NCI-H345 (cell line): ENCODE measurements at places on chromosomes 2 and 18.

- no peak for DNase-seq
These were observed 592.1 kb downstream of the TDRD15 start for GRCh38 chr2:21715887-21716286.

DNA sequence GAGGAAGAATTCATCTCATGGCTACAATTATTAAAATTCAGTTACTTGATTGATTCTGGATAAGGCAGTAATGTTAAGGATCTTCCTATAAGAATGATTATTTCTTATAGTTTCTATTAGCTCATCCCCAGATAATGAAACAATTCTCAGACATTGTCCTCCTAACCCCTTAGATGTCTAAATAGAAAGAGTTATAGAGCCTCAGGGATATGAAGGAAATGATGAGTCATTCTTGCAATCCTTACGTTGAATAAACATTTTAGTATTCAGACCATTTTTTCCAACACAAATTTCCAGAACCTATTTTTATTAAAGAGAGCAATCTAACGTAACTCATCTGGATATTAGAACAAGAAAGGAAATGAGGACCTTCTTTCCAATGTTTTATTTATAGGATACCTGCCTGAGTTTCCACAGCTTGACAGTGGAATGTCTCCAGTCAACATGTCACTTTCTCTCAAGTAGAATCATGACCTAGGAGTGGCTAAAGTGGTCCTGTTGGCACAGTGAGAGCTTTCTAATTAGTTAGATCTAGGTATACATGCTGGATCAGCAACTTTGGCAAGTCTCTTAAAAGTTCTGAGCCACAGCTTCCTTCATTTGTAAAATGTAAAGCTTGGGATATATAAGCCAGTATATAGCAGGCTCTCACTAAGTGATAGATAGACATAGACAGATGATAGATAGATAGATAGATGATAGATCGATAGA, 88.0 kb upstream of the RAB27B start:
- DNase-seq = no peak

DNA sequence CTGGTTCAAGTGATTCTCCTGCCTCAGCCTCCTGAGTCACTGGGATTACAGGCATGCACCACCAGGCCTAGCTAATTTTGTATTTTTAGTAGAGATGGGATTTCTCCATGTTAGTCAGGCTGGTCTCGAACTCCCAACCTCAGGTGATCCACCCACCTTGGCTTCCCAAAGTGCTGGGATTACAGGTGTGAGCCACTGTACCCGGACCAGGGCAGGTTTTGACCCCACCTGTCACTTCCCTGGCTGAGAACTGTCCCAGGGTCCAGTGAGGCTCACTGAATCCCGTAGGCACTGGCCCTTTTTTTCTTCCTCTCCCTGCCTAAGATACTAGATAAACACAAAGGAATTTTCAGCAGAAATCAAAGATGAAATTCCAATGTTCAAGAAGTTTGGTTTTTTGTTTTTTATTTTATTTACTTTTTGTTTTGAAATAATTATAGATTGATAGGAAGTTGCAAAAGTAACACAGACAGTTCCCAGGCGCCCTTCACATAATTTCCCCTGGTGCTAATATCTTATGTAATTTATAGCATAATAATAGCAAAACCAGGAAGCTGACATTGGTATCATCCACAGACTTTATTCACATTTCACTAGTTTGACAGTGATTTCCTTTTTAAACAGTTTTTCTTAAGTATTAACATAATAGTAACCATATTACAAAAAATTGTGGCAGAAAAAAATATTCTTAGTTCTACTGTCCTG, 52.4 kb upstream of the B3GNT7 start:
- DNase-seq = no peak

DNA sequence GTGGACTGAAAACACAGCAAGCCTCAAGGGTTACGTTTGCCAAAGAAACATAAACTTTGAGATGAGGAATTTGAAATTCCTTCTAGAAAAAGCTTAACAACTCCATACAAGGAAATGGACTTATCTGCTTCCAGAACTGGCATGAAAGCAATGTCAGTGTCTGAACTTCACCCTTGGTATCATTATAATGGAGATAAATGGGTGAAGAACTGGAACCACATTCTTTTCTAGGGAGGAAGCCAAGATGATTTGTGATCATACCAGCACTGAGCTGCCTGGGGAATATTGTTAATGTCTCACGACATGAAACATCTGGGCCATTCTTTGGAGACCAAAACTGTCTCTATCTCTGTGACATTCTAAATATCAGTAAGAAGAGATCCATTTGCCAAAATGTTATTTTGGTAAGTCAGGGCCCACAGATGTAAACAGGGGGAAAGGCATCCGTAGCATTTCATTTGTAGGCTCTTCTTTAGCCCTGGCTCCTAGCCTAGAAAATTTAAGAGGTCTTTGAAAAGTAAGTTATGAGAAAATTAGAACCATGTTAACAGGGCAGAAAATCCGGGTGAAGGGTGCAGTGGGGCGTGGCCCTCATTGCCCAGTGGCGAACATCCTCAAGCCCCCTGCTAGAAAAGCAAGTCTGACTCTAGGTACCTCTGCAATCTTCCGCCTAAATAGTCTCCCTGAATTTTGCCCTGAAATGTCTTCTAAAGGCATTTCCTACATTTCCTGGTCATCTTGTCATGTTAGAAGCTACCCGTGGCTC, 295.3 kb upstream of the EPAS1 start:
- DNase-seq = no peak

DNA sequence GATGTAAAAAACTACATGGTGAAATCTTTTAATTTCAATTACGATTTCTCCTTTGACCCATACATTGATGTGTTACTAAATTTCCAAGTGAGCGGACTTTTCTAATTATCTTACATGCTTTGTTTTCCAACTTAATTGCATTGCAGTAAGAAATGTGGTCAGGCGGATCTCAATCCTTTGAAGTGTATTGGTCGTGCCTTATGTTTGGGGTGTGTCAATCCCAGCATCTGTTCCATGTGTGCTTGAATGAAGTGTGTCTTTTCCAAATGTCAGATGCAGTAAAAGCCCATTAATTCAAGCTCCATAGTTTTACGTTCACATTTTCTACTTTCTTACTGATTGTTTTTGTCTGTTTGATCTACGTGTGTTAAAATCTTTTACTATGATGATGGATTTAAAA, 113.1 kb downstream of the UXS1 start:
- no peak for DNase-seq
